ENCODE measurements at places on chromosomes 7 and 10.

- no peak for DNase-seq
Observed at GRCh38 chr10:86254526-86255174, 111.9 kb downstream of the GRID1 start.

GRCh38 chr7:155685070-155685790 is 40.8 kb downstream of the RBM33 start:
- no peak for DNase-seq

GRCh38 chr7:33590916-33591315 is 314.4 kb upstream of the BMPER start:
- no peak for DNase-seq

DNA sequence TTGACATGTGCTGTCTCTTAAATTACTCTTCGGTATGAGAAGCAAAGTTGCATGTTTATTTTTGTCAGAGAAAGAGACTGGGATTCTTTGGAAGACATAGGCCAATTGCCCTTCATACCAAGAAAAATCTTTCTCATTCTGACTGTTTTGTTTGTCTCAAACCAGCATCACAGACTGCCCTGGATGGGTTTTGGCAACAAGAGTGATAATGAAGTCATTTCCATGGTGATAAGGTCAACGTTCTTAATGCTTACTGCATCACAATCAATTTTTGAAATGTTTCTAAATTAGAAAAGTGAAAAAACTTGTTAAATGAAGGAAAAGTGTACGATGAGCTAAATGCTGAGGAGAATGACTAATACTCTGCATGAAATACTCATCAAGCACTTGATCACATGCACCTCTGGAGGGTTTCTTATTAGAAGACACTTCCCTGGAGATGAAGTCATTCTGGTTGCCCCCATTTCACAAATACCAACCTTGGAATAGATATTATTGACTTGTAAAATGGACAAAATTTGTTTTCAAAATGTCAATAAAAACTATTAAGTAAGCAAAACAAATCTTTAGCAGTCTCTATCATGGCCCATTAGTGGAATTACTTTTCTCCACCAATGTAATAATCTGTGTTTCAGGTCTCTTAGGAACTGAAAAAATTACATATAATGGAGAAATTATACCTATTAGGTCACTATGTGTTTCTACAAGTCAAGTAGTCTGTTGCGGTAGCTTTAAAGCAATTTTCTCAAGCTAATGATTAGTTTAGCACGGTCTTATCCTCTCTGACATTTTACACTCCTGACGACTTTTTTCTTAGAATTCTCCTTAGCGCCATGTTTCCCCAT is 19.9 kb upstream of the SEC61G start:
- DNase-seq: no peak

DNA sequence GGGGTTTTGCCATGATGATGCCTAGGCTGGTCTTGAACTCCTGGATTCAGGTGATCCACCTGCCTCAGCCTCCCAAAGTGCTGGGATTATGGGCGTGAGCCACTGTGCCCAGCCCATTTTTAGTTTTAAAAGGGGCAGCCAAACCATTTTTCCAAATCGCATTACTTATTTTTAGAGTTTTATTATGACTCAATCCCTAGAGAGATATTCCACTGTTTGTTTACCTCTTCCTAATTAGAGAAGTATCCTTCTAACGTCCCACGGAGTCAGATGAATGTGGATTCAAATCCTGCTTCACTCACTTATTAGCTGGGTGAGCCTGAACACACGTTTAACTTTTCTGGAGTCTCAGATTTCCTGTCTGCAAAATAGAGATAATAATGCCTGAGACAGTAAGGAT is 15.2 kb downstream of the WNT8B start:
- DNase-seq: no peak

GRCh38 chr10:12471135-12471534 is 121.8 kb downstream of the CAMK1D start:
- no peak for DNase-seq

DNA sequence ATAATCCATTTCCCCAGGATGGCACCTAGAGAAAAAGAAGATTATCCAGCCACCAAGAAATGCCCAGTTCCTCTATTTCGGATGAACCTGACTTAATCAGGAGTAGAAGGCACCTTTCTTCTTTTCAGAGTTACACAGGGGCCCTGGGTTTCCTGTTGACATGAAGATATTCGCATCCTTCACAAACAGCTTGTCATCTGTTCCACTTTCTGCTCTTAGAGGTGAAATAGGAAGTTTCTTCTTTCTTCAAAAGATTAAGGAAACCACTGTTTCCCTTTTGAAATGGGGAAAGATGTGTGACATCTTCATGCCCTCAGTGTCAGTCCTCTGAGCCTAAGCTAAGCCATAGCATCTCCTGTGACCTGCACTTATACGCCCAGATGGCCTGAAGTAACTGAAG is 39.1 kb upstream of the RAB18 start:
- DNase-seq: no peak

Measured in stimulated activated naive CD8-positive, alpha-beta T cell treated with anti-CD3 and anti-CD28 coated beads, Interleukin-15, Interleukin-2, amounts not matched to agents 100 U/mL and 50 U/mL, for 24 hours (primary cell).